ENCODE measurements at places on chromosomes 6 and 20. TPM values are rescaled to one million over a fixed set of nuclear protein-coding genes. Genes with fewer than 3 reads are reported as not detected.

OSER1 gene
- 37.6 TPM for total RNA-seq

NMBR gene
- 0.16 TPM for total RNA-seq

FBXL4 gene
- 6.5 TPM for total RNA-seq

VGLL2 gene
- total RNA-seq: not detected

GTSF1L gene
- not detected for total RNA-seq

DSN1 gene
- total RNA-seq: 21.0 TPM

CABLES2 gene
- total RNA-seq: 0.49 TPM

OR2H1 gene
- not detected for total RNA-seq

E2F1 gene
- 9.4 TPM for total RNA-seq

DZANK1 gene
- total RNA-seq: 0.49 TPM

FAM83B gene
- not detected for total RNA-seq

ANKRD66 gene
- total RNA-seq: not detected

KIAA1755 gene
- total RNA-seq: 0.16 TPM

SLC2A4RG gene
- 8.0 TPM for total RNA-seq

MUCL3 gene
- total RNA-seq: not detected

MAN1A1 gene
- 18.8 TPM for total RNA-seq

NKX2-2 gene
- not detected for total RNA-seq

ELOVL4 gene
- 0.63 TPM for total RNA-seq

RAMACL gene
- total RNA-seq: 1.8 TPM

All from bladder microvascular endothelial cell (primary cell).